ENCODE measurements at places on chromosomes 6 and 20.

DNA sequence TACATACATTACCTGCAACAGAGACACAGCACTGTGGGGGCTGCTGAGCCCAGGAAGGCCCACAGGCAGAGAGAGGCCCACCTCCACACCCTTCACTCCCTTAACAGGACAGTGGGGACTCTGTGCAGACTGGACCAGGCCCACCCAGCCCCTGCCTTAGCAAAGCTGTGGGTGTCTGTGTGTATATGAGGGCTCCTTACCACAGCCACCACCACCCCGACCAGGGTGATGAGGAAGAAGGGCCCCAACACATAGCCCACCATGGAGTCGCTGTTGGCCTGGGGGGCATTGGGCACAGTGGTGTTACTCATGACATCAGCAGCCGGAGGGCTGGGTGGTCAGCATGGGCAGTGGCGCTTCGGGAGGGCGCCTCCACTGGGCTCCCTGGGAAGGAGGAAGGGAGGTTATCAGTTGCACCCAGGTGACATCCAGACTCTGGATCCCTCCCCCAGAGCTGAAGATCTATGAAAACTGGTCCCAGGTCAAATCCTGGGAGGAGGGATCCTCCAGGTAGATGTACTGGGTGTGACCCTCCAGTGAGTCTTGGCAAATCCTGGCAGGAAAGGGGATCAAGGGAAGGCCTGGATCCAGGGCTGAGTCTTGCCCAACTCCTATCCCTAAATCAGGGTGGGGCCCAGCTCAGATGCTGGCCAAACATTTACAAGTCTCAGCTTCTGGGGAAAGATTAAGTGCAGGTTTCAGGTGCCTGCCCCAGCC lies 1.2 kb downstream of the SMIM29 start:
- DNase-seq: no peak

GRCh38 chr20:25525867-25526266 lies 59.5 kb downstream of the NINL start:
- no peak for DNase-seq

DNA sequence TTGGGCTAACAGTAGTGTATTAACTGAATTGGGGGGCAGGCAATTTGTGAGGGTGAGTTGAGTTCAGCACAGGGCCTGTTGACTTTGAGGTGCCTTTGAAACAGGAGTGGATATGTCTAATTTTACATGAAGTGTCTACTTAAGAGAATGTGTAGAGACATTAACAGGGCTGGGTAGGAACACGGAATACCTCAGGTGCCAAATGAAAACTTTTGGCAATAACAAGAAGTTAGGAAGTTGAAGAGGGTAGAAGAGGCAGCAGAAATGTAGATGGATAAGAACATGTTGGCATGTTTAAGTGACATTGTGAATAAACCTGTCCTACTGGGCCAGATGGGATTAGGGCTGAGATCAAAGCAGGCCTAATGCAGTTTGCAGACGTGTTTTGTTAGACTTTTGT lies 117.0 kb downstream of the SLC16A10 start:
- no peak for DNase-seq

DNA sequence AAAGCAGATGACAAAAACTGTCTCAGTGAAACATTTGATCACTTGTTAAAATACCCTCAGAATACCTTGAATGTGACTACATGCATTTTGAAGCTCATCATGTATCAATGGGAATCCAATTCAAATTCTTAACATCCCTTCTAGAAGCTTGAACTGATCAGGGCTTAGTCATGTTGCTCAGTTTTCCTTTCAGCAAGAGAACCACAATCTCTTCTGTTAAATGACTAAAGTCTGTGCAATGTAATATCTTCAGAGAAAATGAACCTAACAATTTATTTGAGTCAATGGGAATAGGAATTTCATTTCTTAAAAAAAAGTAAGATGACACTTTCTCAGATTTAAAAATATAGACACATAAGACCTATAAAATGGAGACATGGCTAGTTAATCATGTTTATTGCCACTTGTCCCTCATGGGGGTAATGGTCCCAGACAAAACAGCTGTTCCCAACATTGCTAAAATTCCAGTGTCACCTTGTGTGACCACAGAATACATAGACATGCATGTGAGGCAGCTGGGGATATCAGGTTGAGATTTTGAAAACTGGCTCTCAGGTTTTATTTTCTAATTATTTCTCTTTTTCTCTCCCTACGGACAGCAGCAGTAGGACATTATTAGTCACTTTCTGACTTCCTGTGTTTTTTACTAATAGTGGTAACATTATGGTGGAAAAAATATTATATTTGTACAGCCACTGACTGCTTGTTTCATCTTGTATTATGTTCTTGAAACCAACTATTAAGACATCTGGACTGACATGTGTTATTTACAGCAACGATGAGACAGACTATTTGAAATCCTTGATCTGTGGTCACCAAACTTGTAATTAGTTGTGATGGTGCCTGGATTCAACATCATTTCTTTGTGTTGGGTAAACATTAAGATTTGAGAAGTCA lies 192.5 kb downstream of the COL9A1 start:
- no peak for DNase-seq

GRCh38 chr6:165052561-165053480 lies 256.6 kb downstream of the C6orf118 start:
- DNase-seq: no peak

DNA sequence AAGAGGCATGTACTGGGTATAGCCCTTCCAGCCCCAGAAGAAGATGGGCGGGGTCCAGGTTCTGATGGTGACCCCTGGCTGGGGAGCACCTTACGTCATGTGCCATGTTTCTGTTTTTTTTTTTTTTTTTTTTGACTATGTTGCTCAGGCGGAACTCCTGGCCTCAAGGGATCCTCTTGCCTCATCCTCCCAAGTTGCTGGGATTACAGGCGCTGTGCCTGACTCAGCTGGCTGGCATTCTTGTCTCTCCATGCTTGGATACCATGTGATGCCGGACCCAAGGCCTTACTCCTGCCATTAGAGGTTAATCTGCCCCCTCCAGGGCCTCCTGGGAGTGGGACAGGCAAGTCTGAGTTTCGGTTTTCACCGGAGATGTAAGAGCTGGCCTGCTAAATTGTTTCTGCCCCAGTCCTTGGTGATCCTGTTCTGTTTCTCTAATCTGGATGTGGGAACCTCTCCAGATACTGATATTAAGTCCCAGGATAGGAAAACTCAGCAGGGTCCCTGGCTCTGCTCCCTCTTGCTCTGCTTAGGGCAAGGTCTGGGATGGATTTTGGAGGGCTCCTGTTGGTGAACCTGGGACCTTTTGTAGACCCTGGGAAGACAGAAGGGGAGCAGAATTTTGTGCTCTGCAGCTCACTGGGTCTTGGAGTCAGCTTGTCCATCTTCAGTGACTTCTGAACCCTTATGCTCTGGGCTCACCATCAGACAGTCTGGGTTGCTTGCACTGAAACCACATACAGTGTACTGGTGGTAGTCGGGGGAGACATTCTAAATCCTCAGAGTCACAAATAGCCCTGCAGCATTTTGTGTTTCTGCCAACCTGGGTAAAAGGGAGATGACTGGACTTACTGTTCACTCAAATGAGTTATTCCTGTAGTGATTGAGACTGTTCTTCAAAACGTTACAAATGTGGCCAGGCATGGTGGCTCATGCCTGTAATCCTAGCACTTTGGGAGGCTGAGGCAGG lies 45.1 kb downstream of the PTK7 start:
- DNase-seq: no peak

DNA sequence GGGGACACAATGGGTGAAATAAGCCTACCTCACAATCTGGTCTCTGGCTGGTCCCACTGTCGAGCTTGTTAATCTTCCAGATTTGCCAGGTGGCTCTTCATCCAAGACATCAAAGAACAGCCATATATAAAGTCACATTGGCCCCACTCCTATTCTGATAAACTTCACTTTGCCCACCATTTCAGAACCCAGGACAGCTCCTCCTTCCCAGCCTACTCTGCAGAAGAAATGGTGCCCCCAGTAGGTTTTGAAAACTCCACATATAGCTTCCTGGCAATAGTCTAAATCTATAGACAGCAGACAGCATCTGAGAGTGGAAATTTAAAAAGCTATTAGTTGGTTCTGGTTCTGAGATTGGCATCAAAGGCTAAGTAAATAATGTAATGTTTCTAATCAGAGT lies 143.1 kb upstream of the PCSK2 start:
- DNase-seq: no peak

GRCh38 chr6:25054469-25054868 lies 118.7 kb upstream of the RIPOR2 start:
- no peak for DNase-seq

DNA sequence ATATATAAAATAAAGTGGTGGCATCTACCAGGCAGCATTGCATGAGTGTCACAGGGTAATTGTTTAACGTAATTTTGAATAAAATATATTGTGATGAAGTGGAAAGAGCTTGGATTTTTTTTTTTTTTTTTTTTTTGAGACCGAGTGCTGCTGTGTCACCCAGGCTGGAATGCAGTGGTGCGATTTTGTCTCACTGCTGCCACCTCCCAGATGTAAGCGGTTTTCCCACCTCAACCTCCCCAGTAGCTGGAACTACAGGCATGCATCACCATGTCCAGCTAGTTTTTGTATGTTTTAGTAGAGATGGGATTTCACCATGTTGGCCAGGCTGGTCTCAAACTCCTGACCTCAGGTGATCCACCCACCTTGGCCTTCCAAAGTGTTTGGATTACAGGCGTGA lies 81.1 kb upstream of the SMIM8 start:
- DNase-seq: no peak

DNA sequence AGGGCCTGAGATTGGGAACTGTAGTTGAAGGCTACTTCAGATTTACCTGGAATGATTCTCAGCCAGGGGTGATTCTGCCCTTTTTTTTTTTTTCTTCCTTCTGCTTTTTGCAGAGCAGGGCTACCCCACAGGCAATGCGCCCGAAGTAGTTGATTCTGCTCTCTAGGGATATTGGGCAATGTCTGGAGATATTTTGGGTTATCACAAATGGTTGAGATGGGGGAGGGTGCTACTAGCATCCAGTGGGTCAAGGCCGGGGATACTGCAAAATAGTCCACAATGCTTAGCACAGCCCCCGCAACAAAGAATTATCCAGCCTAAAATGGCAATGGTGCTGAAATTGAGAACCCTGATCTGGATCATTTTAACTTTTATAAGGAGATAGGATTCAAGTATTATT lies 71.2 kb upstream of the ZMYND8 start:
- no peak for DNase-seq

- no peak for DNase-seq
Measured at GRCh38 chr6:34491091-34491430, 25.2 kb downstream of the PACSIN1 start.

- no peak for DNase-seq
Measured at GRCh38 chr6:155165029-155165710, 98.6 kb upstream of the CLDN20 start.

GRCh38 chr6:131551902-131552301 lies 21.1 kb upstream of the ARG1 start:
- no peak for DNase-seq

DNA sequence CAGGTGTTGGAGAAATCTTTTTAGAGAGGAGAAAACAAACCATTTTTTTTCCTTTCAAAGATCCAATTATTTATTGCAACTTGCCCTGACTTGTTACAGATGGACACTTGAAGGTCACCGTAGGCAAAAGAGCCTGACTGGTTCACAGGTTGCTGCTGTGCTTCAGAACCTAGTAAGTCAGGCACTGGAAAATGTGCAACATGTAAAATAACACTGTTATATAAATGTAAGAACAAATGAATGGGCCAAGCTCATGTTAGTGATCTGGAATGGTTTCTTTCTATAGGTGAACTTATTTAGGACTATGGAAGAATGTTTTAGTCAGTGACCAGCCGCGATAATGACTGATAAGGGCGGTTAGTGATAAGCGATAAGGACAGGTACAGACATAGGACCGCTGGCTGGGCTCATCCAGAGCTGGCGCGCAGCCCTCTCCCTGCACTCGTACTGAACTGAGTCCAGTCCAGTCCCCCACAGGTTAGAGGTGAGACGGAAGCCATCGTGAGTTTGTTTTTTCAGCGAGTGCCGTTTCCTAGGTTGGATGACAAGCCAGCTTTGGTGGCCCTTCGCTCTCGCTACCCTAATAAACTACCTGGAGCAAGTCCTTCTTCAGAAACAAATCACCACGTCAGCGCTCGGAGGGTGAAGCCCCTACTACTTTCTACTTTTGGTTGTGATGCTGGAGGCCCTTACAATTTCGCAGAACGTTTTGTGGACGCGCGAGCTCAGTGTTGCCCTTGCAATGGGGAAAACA lies 94.4 kb upstream of the PRDM1 start:
- peak; percentile 28 for DNase-seq

- no peak for DNase-seq
Measured at GRCh38 chr6:90131614-90132423, 164.8 kb downstream of the BACH2 start.

DNA sequence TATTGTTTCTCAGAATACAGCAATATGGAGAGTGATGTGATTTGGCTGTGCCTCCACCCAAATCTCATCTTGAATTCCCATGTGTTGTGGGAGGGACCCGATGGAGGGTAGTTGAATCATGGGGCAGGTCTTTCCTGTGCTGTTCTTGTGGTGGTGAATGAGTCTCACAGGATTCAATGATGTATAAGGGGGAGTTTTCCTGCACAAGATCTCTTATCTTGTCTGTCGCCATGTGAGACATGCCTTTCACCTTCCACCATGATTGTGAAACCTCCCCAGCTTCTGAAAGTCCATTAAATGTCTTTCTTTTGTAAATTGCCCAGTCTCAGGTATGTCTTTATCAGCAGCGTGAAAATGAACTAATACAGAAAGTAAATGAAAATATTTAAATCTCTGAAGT lies 234.8 kb upstream of the TENT5A start:
- no peak for DNase-seq

DNA sequence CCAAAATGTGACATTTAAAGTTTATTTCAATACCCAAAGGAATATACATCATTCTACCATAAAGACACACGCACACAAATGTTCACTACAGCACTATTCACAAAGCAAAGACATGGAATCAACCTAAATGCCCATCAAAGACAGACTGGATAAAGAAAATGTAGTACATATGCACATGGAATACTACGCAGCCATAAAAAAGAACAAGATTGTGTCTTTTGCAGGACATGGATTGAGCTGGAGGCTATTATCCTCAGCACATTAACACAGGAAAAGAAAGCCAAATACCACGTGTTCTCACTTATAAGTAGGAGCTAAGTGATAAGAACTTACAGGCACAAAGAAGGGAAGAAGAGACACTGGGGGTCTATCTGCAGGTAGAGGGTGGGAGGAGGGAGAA lies 22.4 kb downstream of the ATP9A start:
- DNase-seq: no peak

DNA sequence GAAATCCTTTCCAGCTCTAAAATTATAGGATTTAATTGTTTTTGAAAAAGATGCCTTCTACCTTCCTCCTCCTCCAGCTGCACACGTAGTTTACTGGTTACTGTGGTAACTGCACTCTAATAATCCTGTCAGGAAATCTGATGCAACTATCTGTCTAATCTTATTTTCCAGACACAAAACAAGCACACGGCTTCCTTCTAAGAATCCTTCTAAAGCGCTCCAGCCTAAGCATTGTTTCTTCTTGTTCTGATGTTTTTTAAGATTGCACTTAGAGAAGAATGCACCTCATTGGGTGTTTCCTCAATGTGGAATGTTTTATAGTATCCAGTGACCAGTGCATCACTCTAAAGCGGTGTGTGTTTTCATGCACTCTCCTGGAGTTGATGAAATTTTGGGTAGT lies 63.6 kb downstream of the CARMIL1 start:
- DNase-seq: no peak

GRCh38 chr20:1757606-1758512 lies 100.3 kb upstream of the SIRPG start:
- no peak for DNase-seq

Measured in germinal center (tissue), 1 donor.